ENCODE measurements at places on chromosomes 11 and 22. TPM values are rescaled to one million over a fixed set of nuclear protein-coding genes. Genes with fewer than 3 reads are reported as not detected.

DNA sequence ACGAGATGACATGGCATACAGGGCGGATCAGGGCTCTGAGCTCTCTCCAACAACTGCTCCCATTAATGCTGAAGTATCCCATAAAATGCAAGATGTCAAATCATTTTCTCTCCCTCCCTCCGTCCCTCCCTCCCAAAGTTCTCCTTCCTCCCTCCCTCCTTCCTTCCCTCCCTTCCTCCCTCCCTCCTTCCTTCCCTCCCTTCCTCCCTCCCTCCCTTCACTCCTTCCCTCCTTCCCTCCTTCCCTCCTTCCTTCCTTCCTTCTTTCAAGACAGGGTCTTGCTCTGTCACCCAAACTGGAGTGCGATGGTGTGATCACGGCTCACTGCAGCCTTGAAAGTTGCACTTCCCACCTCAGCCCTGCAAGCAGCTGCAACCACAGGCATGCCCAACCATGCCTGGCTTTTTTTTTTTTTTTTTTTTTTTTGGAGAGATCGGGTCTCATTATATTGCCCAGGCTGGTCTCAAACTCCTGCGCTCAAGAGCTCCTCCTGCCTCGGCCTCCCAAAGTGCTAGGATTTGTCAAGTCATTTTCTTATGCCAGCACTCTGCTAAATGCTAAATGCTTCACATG is 38.2 kb downstream of the TXN2 start:
- peaks cover 53% of the 10 kb centered on the region for H3K4me1 ChIP-seq
- peaks cover 3% of the 10 kb centered on the region for H3K27me3 ChIP-seq
- no peak overlapping the region for H3K27ac ChIP-seq

- no peak overlapping the region for H3K4me3 ChIP-seq
- no peaks in the 10 kb centered on the region for H3K27me3 ChIP-seq
- no peak overlapping the region for H3K27ac ChIP-seq
- H3K36me3 ChIP-seq: peaks cover 42% of the 10 kb centered on the region
- no peaks in the 10 kb centered on the region for H3K4me1 ChIP-seq
- DNase-seq: no peak
Measured at GRCh38 chr11:118514103-118514502, 13.2 kb upstream of the TTC36 start.

DNA sequence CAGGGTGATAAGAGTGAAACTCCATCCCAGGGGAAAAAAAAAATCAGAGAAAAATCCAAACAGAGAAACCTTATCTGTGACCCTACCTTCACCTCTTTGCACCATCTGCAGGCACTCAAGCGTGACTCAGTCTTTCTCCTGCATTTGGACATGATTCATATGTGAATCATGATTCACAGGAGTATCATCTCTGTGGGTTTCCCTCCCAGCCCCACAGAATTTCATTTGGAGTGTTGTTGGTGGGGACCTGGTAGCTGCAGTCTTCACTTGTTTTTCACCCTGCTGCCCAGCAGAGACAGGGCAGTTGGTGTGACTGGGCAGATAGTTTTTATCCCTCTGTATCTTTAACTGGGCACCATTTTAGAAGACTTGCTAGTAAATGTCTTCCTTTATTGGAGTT is 75.7 kb downstream of the DEPDC5 start:
- peak; percentile 93 for DNase-seq
- peaks cover 4% of the 10 kb centered on the region for H3K27me3 ChIP-seq
- H3K27ac ChIP-seq: peak overlapping the region; percentile 90
- peaks cover 39% of the 10 kb centered on the region for H3K4me1 ChIP-seq
- H3K4me3 ChIP-seq: peak overlapping the region; percentile 78

GRCh38 chr11:114061048-114061680 is 1.7 kb downstream of the ZBTB16 start:
- H3K4me1 ChIP-seq: 0 out of 2 replicates have a peak, but pooled peaks cover 4% of the 10 kb centered on the region
- DNase-seq: no peak
- no peak overlapping the region for H3K27ac ChIP-seq
- no peaks in the 10 kb centered on the region for H3K36me3 ChIP-seq
- H3K27me3 ChIP-seq: peaks cover 62% of the 10 kb centered on the region

- H3K27me3 ChIP-seq: no peaks in the 10 kb centered on the region
- no peak overlapping the region for H3K27ac ChIP-seq
- no peak overlapping the region for H3K4me3 ChIP-seq
- no peaks in the 10 kb centered on the region for H3K36me3 ChIP-seq
- no peak for DNase-seq
Measured at GRCh38 chr11:109845437-109845836, 247.8 kb upstream of the ZC3H12C start.

The OR8D1 gene
- not detected for total RNA-seq

- H3K27ac ChIP-seq: peak overlapping the region; percentile 75
- H3K4me3 ChIP-seq: peak overlapping the region; percentile 71
- H3K4me1 ChIP-seq: peaks cover 52% of the 10 kb centered on the region
- no peaks in the 10 kb centered on the region for H3K36me3 ChIP-seq
- H3K27me3 ChIP-seq: no peaks in the 10 kb centered on the region
Measured at GRCh38 chr22:37186228-37186996, 1.6 kb downstream of the C1QTNF6 start.

DNA sequence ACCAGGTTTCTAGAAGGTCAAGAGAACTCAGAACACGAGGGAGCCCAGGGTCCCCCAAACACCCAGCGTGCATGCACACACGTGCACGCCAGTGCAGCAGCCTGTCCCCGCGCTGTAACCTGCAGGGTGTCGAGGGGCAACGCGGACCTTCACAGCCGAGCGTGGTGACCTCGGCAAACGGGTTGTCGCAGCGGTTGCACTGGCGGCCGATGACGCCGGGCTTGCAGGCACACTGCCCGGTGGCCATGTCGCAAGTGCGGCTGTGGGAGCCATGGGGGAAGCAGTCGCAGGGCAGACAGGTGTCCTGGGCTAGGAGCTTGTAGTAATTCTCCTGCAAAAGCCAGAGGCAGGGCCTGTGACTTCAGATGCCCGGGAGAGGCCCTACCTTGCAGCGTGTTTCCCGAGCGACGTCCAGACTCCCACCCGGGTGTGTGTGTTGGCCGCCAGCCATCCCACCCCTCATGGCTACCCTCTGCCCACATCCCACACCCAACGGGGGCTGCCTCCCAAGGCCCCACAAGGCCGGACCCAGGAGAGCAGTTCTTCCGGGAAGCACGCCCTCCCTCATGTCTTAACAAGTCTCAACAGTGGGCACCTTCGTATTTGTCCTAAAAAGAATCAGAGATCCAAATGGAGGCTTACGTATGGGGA is 56.1 kb downstream of the TRMU start:
- no peak overlapping the region for H3K27ac ChIP-seq
- no peaks in the 10 kb centered on the region for H3K4me1 ChIP-seq
- no peaks in the 10 kb centered on the region for H3K36me3 ChIP-seq

The B3GAT1 gene
- total RNA-seq: not detected

- no peak overlapping the region for H3K27ac ChIP-seq
- no peaks in the 10 kb centered on the region for H3K27me3 ChIP-seq
- H3K4me3 ChIP-seq: no peak overlapping the region
- H3K36me3 ChIP-seq: peaks cover 20% of the 10 kb centered on the region
Measured at GRCh38 chr22:17903564-17904295, 120.6 kb downstream of the MICAL3 start.

- DNase-seq: no peak
- H3K4me1 ChIP-seq: no peaks in the 10 kb centered on the region
- no peak overlapping the region for H3K4me3 ChIP-seq
Measured at GRCh38 chr11:39780131-39780530, 1679.3 kb downstream of the LRRC4C start.

The TSGA10IP gene
- total RNA-seq: not detected

- peaks cover 15% of the 10 kb centered on the region for H3K4me1 ChIP-seq
- H3K4me3 ChIP-seq: no peak overlapping the region
- peaks cover 10% of the 10 kb centered on the region for H3K27me3 ChIP-seq
- no peaks in the 10 kb centered on the region for H3K36me3 ChIP-seq
- DNase-seq: peak; percentile 75
- H3K27ac ChIP-seq: no peak overlapping the region
Measured at GRCh38 chr11:128956401-128957201, 13.9 kb upstream of the TP53AIP1 start.

The POU2AF1 gene
- total RNA-seq: not detected

DNA sequence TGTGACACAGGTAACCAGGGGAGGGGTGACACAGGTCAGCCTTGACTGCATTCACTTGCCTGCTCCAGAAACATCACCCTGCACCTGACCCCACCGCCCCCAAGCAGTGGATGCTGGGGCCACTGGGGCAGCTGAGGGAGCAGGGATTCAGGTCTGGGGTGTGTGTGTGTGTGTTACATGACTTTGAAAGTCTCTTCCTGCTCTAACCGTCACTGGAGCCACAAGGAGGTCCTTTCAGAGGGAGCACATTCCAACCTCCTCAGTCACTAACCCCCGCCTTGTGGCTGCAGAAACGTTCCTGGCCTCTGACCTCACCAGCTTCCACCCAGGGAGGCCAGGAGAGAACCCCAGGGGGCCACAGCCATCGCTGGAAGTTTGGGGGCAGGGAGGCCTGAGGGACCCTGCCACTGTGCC is 2.9 kb upstream of the FOSL1 start:
- peak overlapping the region; percentile 95 for H3K27ac ChIP-seq
- peak overlapping the region; percentile 68 for H3K4me3 ChIP-seq
- H3K36me3 ChIP-seq: peaks cover 10% of the 10 kb centered on the region
- H3K4me1 ChIP-seq: peaks cover 54% of the 10 kb centered on the region
- H3K27me3 ChIP-seq: peaks cover 14% of the 10 kb centered on the region

GRCh38 chr11:26350002-26350401 is 18.1 kb downstream of the ANO3 start:
- H3K36me3 ChIP-seq: no peaks in the 10 kb centered on the region
- H3K4me1 ChIP-seq: no peaks in the 10 kb centered on the region
- peaks cover 4% of the 10 kb centered on the region for H3K27me3 ChIP-seq

- H3K27ac ChIP-seq: no peak overlapping the region
- H3K4me1 ChIP-seq: peaks cover 30% of the 10 kb centered on the region
- H3K4me3 ChIP-seq: no peak overlapping the region
- peaks cover 10% of the 10 kb centered on the region for H3K36me3 ChIP-seq
- no peak for DNase-seq
Measured at GRCh38 chr11:116930586-116930985, 93.2 kb upstream of the APOA1 start.

DNA sequence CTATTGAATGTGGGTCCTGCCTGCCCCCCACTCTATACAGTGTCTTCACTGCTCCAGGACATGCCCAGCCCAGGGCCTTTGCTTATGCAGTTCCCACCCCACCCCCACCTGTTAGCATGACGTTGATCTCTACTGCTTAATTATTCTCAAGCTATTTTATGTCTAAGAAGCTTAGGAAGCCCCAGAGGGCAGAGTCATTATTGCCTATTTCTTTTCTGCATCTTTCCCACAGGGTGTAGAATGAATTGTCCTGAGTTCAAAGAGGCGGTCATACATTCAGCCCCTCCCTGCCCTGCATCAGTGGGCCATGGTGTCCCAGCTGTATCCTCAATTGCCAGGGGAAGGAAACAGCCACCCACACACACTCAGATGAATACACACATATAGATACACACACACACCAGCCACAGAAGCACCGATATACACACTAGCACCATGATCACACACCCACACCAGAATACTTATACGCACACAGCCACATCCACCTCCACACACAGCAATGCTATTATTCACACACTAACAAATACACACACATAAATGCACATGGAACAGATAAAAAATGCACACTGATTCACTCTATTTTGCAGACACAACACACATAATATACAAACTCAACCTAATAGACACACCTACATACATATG is 1.5 kb downstream of the PDE2A start:
- no peak for DNase-seq
- H3K4me3 ChIP-seq: no peak overlapping the region
- H3K36me3 ChIP-seq: no peaks in the 10 kb centered on the region
- H3K4me1 ChIP-seq: no peaks in the 10 kb centered on the region

The PRR33 gene
- total RNA-seq: not detected

DNA sequence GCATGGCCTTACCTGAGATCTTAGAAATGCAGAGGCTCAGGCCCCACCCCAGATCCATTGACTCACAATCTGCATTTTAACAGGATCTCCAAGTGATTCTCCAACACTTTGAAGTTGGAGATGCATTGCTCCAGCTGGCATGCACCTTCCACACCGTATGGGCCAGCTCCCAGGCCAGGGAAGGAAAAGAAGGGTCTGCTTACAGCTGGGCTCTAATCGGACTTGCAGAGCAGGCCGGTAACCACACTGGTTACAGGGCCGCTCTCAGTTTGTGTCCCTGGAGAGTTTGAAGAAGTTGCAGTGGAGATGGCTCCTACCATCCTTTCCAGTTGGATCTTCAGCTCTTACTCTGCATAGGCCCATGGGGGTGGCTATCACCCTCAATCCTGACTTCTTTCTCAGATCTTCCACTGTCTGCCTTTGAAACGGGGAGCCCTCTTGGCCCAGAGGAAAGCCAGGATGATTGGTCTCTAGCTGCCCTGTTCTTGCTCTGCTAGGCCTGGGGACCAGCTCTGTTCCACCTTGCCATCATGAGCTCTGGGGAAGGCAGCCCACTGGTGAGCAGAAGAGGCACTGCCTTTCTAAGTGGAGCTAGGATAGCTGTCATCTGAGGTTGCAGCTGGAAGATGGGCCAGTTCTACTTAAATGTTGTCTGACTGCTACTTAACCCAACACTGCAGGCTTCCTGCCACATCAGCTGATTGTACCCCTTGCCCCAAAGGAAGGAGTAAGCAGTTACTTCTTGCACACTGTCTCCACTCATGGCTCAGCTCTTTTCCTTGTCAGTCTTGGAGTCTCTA is 105.6 kb upstream of the NAV2 start:
- peaks cover 22% of the 10 kb centered on the region for H3K4me1 ChIP-seq
- H3K36me3 ChIP-seq: peaks cover 21% of the 10 kb centered on the region
- H3K27ac ChIP-seq: no peak overlapping the region
- H3K27me3 ChIP-seq: peaks cover 11% of the 10 kb centered on the region
- H3K4me3 ChIP-seq: no peak overlapping the region
- DNase-seq: no peak

DNA sequence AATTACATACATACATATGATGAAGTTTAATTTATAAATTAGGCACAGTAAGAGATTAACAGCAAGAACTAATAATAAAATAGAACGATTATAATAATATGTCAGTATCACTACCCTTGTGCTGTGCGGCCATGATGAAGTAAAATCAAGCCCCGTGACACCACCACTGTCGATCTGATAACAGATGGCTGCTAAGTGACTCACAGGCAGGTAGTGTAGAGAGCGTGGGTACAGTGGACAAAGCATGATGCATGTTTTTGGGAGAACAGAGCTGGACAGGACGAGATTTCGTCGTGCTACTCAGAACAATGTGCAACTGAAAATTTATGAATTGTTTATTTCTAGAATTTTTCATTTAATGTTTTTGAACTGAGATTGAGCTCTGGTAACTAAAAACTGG is 108.4 kb upstream of the TIMP3 start:
- no peak overlapping the region for H3K4me3 ChIP-seq
- DNase-seq: no peak
- H3K27me3 ChIP-seq: no peaks in the 10 kb centered on the region

The P2RY2 gene
- total RNA-seq: 0.13 TPM

The SYT13 gene
- total RNA-seq: not detected

The TEX12 gene
- total RNA-seq: not detected
